ENCODE measurements at places on chromosomes 3 and 15.
A peak's percentile ranks its signal among the peaks of the same experiment; 100 is the strongest.

DNA sequence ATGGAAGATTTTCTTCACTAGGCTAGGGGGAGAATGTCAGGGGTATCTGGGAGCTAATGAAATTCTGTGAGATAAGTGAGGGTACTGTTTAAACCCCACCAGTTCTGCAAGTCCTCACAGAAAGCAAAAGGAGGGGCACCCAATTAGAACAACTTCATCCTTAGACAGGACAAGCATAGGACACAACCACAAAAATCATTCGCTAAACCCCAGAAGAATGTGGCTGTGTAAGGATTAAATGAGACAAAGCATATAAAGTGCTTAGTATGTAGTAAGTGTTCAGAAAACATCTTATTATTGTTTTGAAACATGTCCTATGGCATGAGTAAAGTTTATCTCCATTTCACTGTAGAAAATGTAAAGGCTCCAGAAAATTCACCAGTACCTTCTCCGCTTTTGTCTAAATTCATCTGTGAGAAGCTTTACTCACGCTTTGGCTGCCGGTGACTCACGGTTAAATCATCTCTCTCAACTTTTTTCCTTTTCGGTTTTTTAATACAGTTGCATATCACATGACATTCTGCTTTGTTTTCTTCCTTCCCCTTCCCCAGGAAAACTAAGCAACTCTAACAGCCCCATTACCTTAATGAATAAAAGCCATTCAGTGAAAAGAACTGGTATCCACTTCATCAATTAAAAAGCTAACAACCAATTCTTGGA is 1.7 kb downstream of the CLRN1 start:
- DNase-seq: no peak

DNA sequence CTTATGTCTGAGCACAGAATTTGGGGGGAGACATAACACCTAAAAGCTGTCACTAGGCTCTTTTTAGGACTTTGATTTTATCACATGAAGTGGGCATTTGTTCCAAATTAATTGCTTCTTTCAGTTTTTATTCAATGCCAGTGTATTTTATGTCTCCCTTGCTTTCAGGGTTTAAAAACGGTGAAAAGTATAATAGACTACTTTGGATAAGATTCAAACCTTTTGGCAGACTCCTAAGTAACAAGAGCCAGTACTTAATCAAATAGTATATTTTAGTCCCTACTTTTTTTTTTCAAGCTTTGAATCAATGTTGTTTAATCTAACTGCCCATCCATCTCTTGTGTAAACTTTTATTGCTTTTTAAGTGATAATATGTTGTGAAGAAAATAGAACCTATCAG is 847.2 kb upstream of the DPPA4 start:
- DNase-seq: no peak

DNA sequence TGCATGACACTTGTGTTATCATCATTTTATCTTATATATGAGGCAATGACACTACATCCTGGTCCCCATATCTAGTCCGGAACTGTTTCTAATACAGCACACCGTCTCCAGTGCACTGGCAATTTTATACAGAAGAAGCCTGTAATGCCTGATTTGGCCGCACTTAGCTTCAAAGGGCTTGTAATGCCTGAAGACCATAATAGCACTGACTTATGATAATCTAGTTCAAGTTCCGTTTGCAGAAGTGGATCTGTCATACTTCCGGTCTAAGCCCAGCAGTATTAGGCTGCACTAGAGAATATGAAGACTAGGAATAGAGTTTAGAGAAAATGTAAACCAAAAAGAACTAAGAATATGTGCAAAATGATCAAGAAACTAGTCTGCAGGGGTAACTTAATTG is 1.3 kb downstream of the BNIP2 start:
- DNase-seq: peak; percentile 47

DNA sequence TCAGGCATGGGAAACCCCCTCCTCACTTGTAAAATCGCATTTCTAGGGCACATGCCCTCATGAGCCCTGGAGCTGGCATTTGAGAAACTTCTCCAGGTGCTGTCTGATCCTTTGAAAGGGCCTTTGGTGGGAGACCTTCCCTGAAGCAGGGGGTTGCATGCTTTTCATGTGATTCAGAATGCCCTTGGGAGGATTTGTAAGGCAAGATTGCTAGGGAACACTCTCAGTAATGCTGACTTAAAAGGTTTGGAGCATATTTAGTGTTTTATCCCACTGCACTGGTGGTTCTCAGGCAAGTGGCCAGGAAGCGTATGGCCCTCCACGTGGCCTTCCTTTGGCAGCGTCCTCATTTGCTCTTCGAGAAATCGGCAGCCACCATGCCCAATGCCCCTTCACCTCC is 164.1 kb downstream of the ARRDC4 start:
- DNase-seq: no peak

DNA sequence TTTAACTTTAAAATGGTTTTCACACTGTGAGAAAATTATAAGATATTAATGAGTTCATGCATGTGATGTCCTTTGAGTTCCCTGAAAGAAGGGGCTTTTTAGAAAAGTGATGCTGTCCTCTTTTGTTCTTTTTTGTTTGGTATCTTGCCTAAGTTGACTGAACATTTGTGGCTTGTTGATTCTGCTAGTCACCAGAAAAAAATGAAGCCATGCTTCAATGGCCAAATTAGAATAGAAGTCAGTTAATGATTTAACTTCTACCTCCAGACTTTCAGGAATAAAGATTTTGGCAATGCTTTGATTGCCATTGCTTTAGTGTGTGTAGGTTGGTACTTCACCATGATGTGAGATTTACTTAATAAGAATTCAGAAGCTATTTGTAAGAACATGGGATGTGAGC is 260.6 kb upstream of the NECTIN3 start:
- no peak for DNase-seq

GRCh38 chr15:68228143-68228970 is 1.2 kb downstream of the CLN6 start:
- DNase-seq: no peak

- no peak for DNase-seq
Observed at GRCh38 chr3:170475092-170475685, 56.5 kb downstream of the CLDN11 start.

GRCh38 chr3:159513444-159513843 is 475.2 kb upstream of the IL12A start:
- DNase-seq: no peak

DNA sequence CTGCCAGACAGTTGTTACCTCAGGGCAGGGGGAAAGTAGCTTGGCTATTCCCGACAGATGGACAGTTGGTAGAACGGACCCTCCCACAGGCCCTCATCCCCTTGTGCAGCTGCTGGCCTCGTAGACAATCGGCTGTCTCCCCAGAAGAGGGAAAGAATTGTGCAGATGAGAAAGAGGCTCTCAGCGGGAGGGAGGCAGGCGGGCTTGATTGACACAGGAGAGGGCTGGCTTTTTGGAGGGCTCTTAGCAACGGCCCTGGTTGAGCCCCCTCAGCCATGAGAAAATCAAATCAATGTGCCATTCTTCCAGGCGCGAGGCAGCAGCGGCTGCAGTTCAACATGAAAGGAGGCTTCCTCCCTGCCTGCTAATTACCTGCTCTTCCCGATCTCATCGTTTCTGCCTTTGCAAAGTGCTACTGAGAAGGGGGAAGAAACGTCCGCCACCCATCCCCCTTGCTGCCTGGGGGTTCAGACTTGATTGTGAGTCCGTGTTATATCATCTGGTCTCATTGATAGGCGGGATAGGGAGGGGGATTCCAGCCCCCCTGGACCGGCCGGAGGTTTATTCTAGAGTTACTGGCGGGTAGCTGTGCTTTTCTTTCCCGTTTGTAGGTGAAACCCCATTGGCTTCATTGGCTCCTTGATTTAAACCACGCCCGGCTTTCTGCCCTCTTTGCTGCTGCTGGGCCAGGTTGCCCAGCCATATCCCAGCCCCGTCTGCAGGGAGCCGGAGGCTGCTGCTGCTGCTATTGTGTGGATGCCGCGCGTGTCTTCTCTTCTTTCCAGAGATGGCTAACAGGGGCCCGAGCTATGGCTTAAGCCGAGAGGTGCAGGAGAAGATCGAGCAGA is at the start of gene TAGLN3:
Gene TAGLN3, plus strand, starts transcription at position 287 of the 848 bp plus-strand sequence. Its CDS starts 501 bp downstream, at position 788.
- DNase-seq: peak; percentile 41

Measured in germinal center (tissue), 1 donor.